Mammary epithelial cell (primary cell): ENCODE measurements at places on chromosomes 7 and 10. TPM values are rescaled to one million over a fixed set of nuclear protein-coding genes. Genes with fewer than 3 reads are reported as not detected.
A peak's percentile ranks its signal among the peaks of the same experiment; 100 is the strongest.

Gene DGKI
- 1.5 TPM for total RNA-seq

DNA sequence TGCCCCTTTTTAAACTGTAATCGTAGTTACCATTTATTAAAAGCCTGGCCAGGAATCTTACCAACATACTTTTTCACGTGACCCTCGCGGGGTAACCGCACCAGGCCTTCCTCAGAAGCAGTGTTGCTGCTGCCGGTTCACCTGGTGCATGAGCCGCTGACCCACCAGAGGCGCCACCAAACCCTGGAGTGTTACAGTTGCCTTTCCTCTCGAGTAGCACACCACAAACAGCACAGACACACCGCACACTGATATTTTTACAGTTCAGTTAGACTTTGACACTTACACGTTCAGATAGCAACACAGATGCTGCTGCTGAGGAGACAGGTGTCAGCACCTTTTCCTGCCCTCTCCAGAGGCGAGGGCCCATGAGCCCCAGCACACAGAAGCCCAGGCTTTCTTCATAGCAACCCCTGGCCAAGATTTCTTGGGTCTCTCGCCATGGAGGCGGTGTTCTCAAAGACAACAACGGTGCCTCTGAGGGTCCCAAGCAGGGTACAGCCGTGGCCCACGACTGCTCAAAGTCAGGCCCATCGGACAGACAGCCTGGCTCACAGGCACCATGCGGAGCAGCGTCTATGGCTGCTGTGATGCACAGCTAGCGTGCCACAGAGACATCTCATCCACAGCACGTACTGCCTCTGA, 123.1 kb downstream of the DIP2C start:
- no peak for DNase-seq

- DNase-seq = no peak
Measured at GRCh38 chr7:128303643-128304042, 40.1 kb downstream of the RBM28 start.

DNA sequence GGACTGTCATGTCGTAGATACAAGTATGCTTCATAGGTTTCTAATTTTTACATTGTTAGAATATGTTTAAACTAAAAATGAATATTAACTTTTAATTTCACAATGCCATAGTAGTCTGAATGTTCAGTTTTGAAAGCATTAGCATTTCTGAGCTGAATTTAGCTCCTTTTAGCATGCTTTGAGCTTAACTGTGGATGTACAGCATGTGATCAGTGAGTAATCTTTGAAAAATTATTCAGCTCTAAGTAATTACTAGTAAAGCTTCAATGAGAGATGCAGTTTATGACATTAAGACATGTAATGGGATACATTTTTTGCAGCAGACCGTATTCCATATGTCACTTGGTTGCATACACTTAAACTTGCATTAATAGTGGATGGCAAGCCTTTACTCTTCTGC, 114.1 kb upstream of the WNT16 start:
- DNase-seq = no peak

Gene ASB10
- not detected for total RNA-seq

Gene HYAL4
- 0.45 TPM in 1 of 2 replicates, not detected in the other for total RNA-seq

Gene CABCOCO1
- not detected in 2 replicates for total RNA-seq

Gene MYL10
- not detected in 2 replicates for total RNA-seq

DNA sequence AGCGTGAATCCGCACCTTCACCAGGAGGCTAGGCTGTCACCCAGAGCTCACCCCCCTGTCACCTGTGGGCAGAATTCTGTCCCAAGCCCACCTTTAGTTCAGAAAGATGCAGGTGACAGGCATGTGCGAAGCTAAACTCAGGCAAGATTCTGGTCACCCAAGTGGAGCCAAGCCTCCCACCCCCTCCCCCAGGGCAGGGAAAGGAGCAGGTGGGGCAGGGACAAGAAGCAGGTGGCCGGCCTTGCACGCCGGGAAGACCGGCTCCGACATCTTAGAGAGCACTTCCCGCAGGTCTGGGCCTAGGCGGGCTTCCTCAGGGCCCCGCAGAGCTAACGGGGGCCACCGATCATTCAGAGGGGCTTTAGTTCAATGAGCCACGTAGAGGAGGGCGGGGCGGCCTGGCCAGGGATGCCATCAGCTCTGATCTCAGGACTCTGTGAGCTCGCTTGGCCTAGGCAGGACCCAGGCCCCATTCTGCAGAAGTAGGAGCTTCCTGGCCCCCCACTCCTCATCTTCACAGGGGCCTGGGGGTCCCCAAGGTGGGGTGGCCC, 19.9 kb downstream of the UNCX start:
- no peak for DNase-seq

- no peak for DNase-seq
Measured at GRCh38 chr10:124066781-124067714, 26.4 kb downstream of the CHST15 start.

Gene POLL
- 30.3 and 42.3 TPM in 2 replicates for total RNA-seq

Gene SPAM1
- not detected in 2 replicates for total RNA-seq

DNA sequence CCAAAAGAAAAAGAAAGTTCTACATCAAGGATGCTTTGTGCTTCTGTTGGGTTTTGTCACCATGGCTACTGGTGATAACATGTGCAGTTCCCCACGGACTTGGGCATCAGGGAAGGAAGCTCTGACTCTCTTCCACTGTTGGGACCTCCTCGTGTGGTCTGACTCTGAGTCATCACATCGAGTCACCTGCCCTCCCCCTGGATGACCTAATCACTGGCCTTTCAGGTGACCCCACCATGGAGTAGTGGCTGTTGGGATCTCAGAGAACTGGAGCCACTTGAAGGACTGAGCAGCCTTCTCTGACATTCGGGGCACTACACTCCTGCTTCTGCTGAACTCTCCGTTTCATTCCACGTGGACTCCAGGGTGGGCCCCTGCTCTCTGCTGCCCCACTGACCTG, 60.8 kb upstream of the DOCK1 start:
- peak; percentile 34 for DNase-seq

Gene SPDYE3
- not detected in 2 replicates for total RNA-seq

Gene PIK3AP1
- 0.50 TPM for total RNA-seq

- DNase-seq = no peak
Measured at GRCh38 chr10:102764470-102765161, 20.9 kb downstream of the WBP1L start.

- DNase-seq = no peak
Measured at GRCh38 chr7:18174996-18175395, 147.3 kb upstream of the PRPS1L1 start.

DNA sequence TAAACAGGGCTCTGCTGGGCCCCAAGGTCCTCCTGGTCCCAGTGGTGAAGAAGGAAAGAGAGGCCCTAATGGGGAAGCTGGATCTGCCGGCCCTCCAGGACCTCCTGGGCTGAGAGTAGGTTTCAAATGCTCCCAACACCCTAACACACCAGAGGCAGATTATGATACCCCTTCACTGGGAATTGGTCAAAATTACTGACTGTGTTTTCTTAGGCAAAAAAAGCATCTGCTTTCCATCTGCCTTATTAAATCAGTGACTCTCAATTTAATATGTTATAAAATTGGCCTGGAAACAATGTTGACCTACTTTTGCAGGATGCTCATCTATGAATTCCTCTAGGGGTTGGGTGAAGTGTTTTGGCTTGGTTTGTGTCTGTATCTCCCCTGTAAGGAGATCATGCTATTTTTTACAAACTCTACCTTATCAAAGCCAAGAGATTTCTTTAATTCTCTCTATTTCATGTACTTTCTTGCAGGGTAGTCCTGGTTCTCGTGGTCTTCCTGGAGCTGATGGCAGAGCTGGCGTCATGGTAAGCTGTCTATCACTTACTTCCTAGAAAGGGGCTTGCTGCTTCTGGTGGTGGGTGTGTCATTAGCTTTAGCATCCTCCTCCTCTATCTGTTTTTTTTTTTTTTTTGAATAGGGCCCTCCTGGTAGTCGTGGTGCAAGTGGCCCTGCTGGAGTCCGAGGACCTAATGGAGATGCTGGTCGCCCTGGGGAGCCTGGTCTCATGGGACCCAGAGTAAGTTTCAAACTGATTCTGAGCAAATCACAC, 15.9 kb downstream of the COL1A2 start:
- no peak for DNase-seq

DNA sequence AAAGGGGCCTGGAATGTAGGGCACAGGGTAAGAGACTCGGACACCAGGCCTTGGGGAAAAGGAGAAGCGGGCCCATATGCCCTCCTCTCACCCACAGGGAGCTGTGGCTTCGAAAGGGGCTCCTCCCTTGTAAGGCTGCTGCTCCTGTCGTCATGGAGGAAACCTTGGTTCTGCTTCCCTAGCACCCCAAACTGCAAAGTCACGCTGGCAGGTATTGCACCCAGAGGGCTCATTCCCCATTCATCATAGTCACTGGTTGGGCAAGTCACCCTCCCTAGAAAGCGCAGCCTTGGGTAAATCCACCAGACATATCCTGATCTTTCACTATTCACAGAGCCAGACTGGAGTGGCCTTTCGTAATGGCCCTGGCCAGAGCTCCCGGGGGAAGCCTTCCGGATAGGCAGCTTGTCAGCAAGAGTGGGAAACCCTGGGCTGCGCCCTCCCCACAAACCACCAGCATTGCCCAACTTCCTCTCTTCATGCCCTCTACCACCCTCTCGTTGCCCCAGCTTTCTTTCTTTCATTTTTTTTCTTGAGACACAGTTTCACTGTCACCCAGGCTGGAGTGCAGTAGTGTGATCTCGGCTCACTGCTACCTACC, 121.0 kb downstream of the HIP1 start:
- DNase-seq = no peak

DNA sequence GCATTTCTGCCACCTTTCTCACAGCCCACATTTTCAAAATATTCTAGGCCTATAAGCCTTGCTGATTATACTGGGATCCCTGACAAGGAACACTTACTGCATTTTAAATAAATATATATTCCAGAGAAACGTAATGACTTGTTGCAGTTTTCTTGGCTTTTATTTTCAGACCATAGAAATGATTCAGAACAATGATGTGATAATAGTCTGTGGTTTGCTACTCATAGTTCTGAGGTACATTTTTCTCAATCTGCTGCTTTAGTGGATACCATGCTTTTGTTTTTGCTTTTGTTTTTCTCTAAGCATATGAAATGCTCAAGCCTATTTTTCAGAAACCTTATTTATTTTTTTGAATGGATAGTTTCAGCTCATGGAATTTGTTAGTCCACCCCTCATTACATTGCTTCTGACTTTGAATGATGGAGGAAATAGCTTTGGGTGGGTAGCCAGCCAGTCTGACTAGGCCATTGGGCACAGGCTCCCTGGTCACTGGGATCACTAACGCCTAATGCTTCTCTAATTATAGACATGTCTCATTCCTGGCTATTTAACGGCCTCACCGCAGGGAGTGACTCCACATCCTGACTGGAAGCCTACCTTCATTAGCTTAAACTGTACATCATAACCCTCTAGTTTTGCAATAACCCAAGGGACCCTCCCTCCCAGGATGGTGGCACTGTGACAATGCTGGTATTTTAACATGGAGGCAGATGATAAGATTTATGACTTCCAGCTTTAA, 66.1 kb downstream of the MBL2 start:
- DNase-seq = peak; percentile 3

GRCh38 chr7:4797858-4798705, 22.7 kb downstream of the AP5Z1 start:
- no peak for DNase-seq

Gene ADAM12
- total RNA-seq = 0.05 and 0.26 TPM in 2 replicates

GRCh38 chr10:132784866-132785722, 853 bp downstream of the NKX6-2 start:
- no peak for DNase-seq

- peak; percentile 50 for DNase-seq
Measured at GRCh38 chr7:92766461-92767003, 69.8 kb downstream of the CDK6 start.

Gene SEMA3C
- 708 TPM for total RNA-seq

Gene GPER1
- total RNA-seq = 0.45 TPM in 1 of 2 replicates, not detected in the other

GRCh38 chr7:51224811-51225595, 91.6 kb downstream of the COBL start:
- DNase-seq = peak; percentile 48

- DNase-seq = no peak
Measured at GRCh38 chr10:132558516-132559413, 21.2 kb downstream of the INPP5A start.

DNA sequence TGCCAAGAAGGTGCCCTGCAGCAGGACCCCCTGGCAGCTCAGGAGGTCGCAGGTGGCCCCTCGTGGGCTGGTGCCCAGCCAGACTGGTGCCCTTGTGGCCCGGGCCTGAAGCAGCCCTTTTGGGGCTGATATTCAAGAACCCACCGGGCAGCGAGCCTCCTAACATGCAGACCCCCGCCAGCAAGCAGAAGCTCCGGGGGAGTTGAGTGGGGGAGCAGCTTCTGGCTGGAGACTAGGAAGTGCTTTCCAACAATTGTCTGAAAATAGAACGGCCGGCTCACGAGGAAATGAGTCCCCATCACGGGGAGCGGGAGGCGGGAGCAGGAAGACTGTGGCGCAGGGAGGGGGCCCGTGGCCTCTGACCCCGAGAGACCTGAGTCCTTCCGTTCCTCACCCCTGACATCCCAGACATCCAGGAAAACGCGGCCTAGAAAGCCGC, 9.5 kb upstream of the INTS1 start:
- no peak for DNase-seq

DNA sequence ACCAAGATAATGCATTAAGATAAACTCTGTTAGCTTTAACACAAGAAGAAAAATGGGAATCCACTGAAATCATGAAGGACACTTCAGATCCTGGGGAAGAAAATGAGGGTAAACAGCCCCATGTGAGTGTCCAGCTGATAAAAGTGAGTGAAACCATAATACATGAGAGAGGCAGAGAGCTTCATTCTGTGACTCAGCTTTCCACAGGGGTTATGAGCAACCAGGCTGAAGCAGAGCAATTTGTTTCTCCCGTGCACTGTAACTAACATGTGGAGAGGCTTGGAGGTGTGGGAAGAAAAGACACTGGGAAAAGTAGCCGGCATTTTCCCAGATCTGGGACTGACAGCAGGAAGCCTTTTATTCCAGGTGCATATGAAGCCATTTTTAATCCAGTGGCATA, 971.7 kb downstream of the ANKRD7 start:
- peak; percentile 1 for DNase-seq

DNA sequence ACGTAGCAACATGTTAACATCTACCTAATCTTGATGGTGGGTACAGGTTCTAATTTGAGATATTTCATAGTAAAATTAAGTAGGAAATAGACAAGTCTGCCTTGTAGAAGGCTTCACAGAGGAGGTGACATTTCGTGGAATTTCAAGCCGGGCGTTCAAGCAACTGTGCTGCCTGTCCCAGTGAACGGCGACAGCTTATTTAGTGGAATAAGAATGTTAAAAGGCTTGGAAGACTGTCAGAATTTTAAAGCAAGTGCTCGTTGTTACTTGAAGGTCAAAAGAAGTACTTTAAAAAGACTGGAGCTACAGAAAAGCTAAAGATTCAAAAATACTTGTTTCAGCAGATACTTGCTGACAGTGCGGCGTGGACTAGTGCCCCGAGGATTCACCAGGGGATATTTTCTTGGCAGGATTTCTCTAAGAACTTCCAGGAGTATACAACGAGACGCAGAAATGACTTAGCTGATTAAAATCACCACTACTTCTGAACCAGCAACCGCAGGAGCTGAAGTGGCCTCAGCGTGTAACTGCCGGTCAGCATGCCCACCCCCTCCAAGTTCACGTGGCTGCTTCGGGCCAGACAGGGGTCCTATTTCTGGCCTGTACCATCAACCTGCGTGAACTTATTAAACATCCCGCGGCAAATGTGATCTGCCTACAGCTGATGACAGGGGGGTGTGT, 46.5 kb downstream of the CTBP2 start:
- peak; percentile 48 for DNase-seq
